ENCODE measurements at places on chromosomes 2 and 18.

DNA sequence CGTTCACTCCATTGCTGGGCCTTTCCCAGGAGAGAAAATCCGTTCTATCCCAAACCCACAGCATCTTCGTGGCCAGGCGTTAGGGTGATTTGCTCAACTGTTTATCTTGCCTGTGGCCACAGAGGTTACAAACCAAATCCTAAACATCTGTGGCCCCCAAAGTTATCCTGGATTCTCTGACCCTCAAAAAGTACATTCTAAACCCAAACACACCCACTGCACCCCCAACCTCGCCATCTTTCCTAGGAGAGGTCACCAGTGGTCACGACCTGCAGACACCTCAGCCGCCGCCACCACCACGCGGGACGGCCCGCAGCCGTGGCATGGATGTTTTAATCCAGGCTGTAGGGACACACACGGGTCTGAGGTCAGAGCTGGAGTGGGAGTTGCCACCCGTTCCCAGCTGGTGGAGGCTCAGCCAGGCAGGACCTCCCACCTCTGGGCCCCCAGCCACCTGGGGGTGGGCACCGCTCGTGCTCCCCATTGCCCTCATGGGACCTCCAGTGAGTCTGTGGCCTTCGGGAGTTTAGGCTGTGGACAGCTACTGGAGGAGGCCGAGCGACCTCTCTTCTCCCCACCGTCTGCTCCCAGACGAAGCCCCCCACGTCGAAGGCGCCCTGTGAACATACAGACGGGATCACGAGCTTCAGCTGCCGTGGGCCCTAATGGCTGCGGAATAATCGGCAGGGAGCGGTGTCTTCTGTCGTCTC lies 72.0 kb downstream of the KCNG2 start:
- no peak for DNase-seq

DNA sequence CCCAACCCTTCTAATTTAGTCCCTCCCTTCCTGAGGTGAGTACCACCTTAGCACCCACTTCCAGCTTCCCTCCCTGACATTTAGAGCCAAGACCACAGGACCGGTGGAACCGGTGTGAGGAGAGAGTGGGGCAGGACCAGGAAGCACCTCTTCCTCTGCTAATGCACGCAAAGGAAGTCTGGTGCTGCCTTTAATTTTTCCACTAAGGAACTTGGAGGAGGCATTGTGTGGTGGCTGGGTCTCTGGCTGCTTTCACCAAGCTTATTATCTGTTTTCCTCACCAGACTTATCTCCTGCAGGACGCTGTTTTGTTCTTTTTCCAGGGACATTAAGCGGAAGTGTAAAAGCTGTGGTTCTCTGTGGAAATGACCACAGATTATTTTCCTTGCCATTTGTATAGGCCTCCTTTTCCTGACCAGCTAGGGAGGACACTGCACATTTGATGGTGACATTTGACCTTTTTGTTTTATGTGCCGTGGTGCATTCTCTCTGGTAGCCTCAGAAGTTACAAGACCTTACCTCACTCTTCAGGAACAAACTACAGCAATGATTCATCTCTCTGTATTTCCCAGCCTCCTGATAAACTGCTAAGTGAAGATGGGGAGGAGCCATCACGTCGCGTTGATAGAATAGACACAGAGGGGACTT lies 39.8 kb upstream of the SPTBN1 start:
- DNase-seq, result no peak

- no peak for DNase-seq
These were observed 34.7 kb downstream of the SPOPL start for GRCh38 chr2:138536302-138536701.

DNA sequence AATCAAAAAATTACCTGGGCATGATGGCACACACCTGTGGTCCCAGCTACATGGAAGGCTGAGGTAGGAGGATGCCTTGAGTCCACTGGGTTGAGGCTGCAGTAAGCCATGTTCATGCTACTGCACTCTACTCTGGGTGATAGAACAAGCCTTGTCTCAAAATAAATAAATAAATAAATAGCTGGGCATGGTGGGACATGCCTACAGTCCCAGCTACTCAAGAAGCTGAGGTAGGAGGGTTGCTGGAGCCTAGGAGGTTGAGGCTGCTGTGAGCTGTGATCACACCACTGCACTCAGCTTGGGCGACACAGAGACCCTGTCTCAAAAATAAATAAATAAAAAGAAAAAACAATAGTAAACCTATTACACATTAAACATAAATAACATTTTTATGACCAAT lies 3.0 kb downstream of the AP1S3 start:
- DNase-seq, result no peak

DNA sequence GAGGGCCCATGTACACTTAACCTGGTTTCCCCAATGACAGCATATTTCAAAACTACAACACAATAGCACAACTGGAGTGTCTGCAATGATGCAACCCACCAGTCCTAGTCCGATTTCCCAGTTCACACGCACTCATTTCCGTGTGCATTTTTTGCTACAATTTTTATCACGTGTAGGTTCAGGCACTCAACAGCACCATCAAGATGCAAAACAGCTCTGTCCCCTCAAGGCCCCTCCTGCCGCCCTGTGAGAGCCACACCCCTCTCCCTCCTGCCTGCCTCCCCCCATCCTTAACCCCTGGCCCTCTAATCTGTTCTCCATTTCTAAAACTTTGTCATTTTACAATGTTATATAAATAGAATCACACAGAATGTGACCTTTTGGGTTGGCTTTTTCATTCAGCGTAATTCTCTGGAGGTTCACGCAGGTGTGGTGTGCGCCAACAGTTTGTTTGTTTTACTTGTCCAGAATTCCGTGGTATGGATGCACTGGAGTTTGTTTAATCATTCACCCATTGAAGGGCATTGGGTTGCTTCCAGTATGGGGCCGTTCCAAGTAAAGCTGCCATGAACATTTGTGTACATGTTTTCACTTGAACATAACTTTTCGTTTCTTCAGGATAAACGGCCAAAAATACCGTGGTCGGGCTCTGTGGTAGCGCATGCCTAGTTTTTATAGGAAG lies 8.4 kb downstream of the KCNIP3 start:
- DNase-seq, result no peak

DNA sequence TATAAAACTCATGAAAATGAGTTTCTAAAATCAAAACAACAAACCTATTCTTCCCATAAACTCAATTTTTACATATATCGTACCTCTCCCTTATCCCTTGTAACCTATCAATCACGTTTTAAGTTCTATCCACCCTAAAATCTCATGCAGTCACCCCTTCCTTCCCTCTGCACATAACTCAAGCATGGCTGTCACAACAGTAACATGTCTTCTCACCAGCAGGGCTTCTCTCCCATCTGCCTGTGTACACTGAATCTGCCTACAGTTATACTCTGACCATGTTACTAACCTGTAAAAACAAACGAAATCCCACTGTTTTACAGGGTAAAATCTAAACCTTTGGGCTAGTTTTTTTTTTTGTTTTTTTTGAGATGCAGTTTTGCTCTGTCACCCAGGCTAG lies 68.2 kb downstream of the MAP4K3 start:
- DNase-seq, result no peak

GRCh38 chr2:27448381-27448780 lies 6.2 kb downstream of the KRTCAP3 start:
- DNase-seq, result no peak

- no peak for DNase-seq
These were observed 1210.2 kb downstream of the DPP10 start for GRCh38 chr2:115652652-115653051.

GRCh38 chr2:43526994-43527393 lies 68.8 kb downstream of the THADA start:
- no peak for DNase-seq

GRCh38 chr2:241114836-241115235 lies 12.7 kb upstream of the MTERF4 start:
- DNase-seq, result no peak

- DNase-seq, result no peak
These were observed 520.5 kb downstream of the KCNJ3 start for GRCh38 chr2:155218945-155219344.

GRCh38 chr18:68456985-68457384 lies 257.9 kb downstream of the TMX3 start:
- no peak for DNase-seq

DNA sequence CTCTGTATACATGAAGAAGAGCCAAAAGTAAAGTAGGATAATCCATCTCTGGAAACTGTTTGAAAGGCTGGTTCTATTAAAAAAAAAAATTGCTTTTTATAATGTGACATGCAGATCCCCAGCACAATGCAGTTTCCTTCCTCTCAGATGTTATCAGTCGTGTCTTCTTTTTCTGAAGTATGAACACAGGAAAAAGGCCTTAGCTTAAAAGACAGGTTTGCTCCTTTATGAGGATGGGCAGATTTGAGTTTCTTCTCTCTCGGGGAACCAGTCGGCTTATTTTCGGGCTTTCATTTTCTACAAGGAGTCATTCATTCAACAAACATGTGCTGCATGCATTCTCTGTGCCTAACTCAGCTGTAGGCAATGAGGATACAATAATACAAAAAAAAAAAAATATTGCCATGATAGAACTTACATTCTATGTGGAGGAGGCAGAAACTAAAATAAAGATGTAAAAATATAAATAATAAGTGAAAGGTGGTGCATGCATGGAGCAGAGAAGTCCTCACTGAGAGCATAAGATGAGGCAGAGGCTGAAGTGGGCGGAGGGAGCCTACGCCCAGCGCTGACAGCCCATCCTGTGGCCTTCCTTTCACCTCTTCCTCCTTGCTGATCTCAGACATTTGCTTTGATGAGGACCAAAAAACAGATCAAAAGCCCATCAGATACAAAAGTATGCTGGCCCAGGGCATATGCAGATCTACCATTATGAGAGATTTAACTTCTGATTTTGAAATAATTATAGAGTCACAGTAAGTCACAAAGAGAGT lies at the start of gene CD226:
CD226 (minus strand) TSS at position 513 of the 773 bp plus-strand sequence; CDS start at position 46, 467 bp downstream.
- peak; percentile 60 for DNase-seq

- DNase-seq, result no peak
These were observed 1573.4 kb upstream of the NXPH2 start for GRCh38 chr2:140353541-140353940.

GRCh38 chr2:160267692-160268091 lies 67.6 kb upstream of the ITGB6 start:
- no peak for DNase-seq

GRCh38 chr18:13374096-13374467 lies 155.5 kb downstream of the LDLRAD4 start:
- no peak for DNase-seq

GRCh38 chr2:113079131-113079530 lies 11.4 kb downstream of the IL1F10 start:
- no peak for DNase-seq
